ENCODE measurements at places on chromosomes 6 and 20.

- no peaks in the 10 kb centered on the region for H3K27me3 ChIP-seq
- H3K27ac ChIP-seq, result no peak overlapping the region
- H3K4me3 ChIP-seq, result no peak overlapping the region
- no peaks in the 10 kb centered on the region for H3K4me1 ChIP-seq
- no peak for DNase-seq
Observed at GRCh38 chr20:61447952-61448351, 195.9 kb downstream of the CDH4 start.

DNA sequence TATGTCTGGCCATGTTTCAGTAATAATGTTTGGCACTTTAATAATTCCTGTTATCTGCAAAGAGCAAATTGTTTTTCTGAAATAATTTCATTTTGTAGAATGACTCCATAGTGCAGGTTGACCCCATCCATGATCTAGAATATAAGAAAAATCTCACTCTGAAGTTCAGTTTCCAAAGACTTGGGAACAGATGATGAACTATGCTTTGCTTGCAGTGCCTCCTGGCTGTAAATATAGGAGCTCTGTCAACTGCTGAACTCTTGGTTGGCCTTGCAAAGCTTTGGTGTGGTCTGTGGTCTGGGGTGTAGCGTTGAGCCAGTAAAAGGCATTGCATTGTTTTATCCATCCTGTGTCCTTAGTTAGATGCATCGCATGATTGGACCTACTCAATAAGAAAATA, 104.0 kb downstream of the PLCB4 start:
- DNase-seq, result no peak
- H3K27me3 ChIP-seq, result no peaks in the 10 kb centered on the region
- peaks cover 29% of the 10 kb centered on the region for H3K36me3 ChIP-seq

DNA sequence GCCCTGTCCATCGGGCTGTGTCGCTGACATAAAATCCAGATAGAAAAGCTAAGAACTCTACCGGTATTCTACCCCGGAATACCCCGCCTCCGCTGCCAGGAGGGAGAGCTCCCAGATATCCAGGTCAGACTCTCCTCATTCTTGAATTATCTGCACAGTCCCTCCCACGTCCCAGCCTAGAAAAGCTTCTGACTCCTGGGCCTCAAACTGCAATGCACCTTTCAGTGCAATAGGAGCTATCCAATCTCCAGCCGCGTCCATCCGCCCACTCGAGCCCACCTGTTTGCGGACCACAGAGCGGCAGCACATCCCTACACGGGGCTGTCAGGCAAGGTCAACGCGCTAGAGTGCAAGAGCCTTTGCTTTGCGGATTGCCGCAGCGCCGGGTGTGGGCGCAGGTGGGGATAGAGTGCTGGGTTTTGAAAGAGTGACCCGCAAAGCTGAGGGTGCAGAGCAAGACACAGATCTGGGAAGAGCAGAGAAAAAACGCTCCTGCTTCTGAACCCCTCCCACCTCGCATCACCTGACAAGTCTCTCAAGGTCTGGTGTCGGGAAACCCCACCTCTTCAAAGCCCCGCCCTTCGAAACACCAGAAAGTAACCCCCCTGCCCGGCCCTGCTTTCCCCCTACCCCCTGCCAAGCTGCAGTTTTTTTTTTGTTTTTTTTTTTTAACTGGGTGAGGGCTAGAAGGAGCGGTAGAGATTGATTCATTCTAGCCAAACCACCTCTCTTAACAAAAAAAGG, 1.3 kb downstream of the TAPBP start:
- peak; percentile 49 for DNase-seq
- peak overlapping the region; percentile 90 for H3K4me3 ChIP-seq
- H3K27ac ChIP-seq, result no peak overlapping the region

DNA sequence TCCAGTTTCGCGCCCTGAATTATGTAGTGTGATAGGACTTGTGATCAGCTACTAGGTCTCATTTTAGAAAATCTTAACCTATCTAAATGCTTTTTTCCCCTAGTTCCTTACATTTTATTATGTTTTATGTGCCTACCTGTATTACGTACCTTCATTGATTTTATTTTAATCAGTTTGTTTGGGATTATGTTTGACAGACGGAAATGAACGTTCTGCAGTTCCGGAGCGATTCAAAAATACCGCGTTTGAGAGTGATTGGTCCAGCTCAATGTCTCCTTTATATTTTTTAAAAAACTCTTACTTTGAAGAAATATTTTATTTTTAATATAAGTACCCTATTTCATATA, 114.3 kb upstream of the BTN3A2 start:
- peaks cover 38% of the 10 kb centered on the region for H3K4me1 ChIP-seq
- H3K36me3 ChIP-seq, result peaks cover 5% of the 10 kb centered on the region
- H3K27ac ChIP-seq, result peak overlapping the region; percentile 86
- DNase-seq, result peak; percentile 32

DNA sequence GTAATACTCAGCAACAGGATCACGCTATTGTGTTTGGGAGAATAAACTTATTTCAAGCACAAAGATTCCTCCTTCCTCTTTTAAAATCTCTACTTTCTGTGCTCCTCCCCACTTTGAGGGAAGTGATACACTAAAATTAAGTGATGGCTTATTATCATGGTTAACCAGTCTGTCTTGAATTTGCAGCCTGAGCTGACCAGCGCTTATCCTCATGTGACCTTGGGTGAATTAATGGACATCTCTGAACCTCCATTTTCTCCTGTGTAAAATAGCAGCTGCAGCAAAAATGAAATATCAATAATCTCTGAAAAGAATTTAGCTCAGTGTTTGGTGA, 222.6 kb downstream of the BCAS1 start:
- no peak for DNase-seq
- no peak overlapping the region for H3K27ac ChIP-seq
- H3K4me3 ChIP-seq, result no peak overlapping the region
- H3K4me1 ChIP-seq, result no peaks in the 10 kb centered on the region
- H3K27me3 ChIP-seq, result peaks cover 8% of the 10 kb centered on the region

GRCh38 chr20:36368869-36369268, 62.7 kb downstream of the DLGAP4 start:
- peaks cover 17% of the 10 kb centered on the region for H3K27me3 ChIP-seq
- no peaks in the 10 kb centered on the region for H3K4me1 ChIP-seq
- H3K27ac ChIP-seq, result no peak overlapping the region
- H3K4me3 ChIP-seq, result no peak overlapping the region

DNA sequence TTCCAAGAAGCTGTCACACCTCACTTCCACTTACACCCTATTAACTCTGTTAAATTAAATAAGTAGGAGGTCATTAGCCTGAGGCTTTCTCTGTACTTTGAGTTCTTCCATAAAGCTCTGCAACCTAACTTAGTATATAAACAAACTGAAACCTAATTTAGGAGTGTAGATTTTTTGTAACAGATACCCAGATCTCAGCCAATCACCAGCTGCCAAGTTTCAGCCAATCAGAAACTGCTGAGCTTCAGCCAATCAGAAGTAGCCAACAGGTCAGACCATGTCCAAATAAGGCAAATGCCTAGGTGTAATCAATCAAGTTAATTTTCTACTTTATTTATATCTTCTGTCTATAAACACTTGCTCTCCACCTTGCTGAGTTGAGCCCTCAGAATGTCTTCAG, 142.7 kb upstream of the SULF2 start:
- no peak for DNase-seq
- no peaks in the 10 kb centered on the region for H3K36me3 ChIP-seq
- no peak overlapping the region for H3K27ac ChIP-seq
- peaks cover 25% of the 10 kb centered on the region for H3K4me1 ChIP-seq
- H3K4me3 ChIP-seq, result no peak overlapping the region

DNA sequence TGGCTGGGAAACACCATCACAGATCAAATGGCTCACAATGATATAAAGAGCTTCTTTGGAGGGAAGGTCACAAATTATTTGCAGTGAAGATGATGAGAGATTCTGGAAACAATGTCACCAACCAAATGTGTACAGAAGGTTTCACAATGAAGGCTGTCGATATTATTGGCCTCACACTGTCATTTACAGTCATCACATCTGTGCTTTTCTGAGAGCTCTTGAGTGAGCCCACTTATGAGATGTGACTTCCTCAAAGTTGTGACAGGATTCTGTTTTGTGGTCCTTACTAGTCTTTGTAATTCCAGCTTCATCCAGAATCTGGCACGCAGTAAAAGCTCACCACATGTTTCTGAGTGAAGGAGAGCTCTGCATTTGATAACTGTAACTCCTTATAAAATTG, 133.6 kb downstream of the LMBRD1 start:
- no peak for DNase-seq
- peaks cover 3% of the 10 kb centered on the region for H3K27me3 ChIP-seq
- H3K36me3 ChIP-seq, result peaks cover 8% of the 10 kb centered on the region
- no peak overlapping the region for H3K4me3 ChIP-seq
- H3K27ac ChIP-seq, result no peak overlapping the region

- H3K36me3 ChIP-seq, result no peaks in the 10 kb centered on the region
- H3K27ac ChIP-seq, result no peak overlapping the region
- no peak overlapping the region for H3K4me3 ChIP-seq
- peaks cover 24% of the 10 kb centered on the region for H3K27me3 ChIP-seq
- peak; percentile 82 for DNase-seq
- peaks cover 23% of the 10 kb centered on the region for H3K4me1 ChIP-seq
Observed at GRCh38 chr20:62409931-62410745, 3.1 kb upstream of the CABLES2 start.
